ENCODE measurements at places on chromosomes 6 and 20.

DNA sequence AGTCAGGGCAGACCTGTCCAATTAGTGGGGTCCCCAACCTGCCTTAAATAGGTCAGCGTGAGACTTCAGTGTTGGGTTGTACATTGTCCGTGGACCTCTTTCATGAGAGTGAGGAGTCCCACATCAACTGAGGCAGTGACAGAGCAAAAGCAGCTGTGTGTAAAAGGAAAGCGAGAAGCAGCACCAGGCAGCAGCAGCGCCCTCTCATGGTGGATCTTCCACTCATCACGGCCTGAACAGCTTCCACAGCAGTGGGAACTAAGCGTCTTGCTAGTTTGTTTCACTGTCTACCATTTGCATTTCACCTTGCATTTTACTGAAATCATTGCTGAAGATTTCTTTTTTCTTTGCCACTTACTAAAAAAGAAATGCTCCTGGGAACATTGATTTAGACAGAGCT lies 333.8 kb downstream of the PKHD1 start:
- no peak for DNase-seq

DNA sequence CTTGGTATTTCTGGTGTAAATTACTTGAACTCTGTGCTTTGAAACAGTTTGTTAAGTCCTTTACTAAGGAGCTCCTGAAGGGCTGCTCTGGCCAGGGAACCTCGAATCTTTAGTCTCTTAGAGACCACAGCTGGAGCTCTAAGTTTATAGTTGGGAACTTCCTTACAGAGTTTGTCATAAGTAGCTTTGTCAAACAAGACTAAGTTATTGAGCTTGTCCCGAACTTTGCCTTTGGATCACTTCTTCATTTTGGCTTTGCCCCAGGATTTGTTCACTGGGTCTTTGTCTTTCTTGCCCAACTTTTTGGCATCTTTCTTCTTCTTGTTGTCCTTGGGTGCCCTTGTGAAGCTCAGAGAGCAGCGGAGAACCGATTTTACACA lies 64.8 kb downstream of the FAM50B start:
- DNase-seq = peak; percentile 1

GRCh38 chr20:19976595-19977372 lies 40.4 kb upstream of the NAA20 start:
- DNase-seq = no peak

GRCh38 chr6:155244434-155244833 lies 19.4 kb upstream of the CLDN20 start:
- no peak for DNase-seq

GRCh38 chr6:37860226-37860839 lies 40.8 kb downstream of the ZFAND3 start:
- peak; percentile 76 for DNase-seq

DNA sequence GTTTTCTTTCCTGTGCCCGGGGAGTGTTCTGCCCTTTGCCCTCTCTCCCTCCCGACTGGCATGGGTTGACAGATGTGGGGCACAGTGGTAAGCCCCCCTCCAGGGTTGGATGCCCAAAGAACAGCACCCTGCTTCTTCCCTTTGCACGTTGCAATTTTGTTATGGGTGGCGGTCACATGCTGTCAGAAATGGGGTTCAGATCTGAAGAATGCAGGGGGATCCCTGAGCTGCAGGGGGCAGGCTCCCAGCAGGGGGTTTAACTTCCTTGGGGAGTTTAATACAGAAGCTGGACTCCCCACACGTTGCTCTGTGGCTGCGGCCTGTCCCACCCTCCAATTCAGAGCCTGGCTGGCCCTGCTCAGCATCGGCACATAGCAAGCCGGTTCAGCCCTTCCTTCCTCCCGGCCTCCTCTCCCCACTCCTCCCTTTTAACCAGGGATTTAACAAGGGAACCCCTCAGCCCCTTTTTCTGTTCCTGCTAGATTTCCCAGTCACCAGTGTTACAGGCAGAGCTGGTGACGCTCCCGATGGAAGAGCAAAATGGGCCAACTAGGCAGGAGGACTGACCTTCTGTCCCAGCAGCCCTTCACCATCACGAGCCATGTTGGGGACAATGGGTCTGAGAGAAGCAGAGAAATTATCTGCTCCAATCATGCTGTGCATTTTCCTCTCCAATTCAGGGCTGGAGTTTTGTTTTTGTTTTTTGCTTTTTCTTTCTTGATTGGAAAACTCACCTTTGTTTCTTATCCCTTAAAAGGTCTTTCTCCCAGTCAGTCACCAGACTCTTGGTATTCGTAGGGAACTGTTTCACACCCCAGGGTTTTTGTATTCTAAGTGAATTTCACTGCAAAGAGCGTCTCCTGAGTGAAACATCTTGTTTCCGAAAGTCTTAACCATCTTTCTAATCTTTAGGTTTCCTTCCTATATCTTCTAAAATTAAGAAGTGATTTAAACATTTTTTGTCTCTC lies 6.8 kb downstream of the FOXF2 start:
- DNase-seq = no peak

DNA sequence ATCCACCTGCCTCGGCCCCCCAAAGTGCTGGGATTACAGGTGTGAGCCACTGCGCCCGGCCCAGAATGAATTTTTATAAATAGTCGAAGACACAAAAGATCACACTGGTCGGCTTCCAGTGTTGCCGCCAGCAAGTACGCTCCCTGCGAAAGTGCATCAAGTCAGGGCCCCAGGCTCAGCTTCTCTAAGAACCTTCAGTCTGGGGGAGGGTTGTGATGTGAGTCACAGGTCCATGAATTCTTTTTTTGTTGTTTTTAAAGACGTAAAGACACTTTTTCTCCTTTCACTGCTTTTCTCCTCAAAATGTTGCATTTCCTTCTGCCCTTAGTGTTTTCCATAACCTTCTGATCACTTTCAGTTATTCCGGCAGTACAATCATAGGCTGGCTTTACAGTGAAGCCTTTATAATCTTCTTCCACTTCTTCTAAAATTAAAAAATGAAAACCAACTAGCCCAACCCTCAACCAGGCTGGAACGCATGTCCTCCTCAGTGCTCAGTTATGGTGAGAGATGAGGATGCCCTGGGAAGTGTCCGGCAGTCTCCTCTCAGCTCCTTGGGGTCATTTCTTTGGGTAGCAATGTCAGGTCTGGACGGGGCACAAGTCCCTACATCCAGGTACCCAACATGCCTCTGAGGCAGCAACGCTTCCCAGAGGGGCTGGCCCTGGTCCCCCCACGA lies 66.6 kb downstream of the CSE1L start:
- no peak for DNase-seq

DNA sequence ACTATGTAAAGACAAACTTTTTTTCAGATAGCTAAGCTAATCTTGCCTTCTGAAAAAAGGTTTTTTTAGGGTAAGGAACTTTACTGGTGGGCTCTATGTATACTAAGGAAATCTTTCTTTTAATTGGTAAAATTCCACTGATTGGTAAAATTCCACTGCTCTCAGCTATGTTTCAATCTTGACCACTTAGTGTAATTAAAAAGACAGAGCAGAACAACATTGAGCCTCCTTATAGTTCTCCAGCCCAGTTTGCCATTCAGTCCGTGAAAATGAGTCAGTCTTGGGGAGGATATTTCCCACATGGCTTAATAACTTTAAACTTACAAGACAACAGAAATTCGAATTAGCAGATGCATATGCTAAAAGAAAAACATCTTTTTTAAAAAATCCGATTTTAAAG lies 92.7 kb downstream of the EYA4 start:
- no peak for DNase-seq

- DNase-seq = no peak
These were observed 315 bp upstream of the PDE10A start for GRCh38 chr6:165663377-165663735.

- no peak for DNase-seq
These were observed 2.9 kb downstream of the POU3F2 start for GRCh38 chr6:98836962-98837944.

DNA sequence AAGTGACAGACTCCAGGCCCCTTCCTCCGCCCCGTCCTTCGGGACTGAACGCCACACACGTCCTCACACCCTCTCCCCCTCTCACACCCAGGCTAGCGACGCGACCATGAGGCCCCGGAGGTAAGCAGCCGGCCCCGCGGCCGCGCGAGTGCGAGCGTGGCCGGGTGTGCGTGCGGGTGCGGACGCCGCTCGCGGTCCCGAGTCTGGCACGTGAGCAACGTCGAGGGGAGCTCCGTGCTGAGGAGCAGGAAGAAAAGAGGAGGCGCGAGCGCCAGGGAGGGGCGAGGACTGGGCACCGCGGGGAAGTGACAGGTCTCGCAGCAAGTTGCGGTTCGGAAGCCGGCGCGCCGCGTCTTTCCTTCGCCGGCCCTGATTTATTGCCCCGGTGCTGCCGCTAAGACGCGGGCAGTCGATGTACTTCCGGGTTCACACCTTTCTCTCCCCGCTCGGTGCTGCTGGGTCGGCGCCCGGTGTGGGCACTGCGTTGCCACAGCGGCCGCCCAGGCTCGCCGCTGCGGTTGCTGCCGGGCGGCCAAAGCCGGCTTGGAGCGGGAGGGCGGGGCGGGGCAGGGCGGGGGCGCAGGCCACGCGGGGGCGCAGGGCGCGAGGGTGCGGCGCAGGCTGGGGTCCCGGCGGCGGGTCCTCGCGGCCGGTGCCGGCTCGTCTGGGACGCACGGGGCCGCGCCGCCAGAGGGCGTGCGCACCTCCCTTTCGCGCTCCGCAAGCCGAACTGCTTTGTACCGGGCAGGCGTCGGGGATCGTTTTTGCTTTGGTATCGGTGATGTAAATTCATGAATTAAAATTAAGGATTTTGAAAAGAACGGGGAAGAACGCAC lies 15.8 kb upstream of the LIN28B start:
- peak; percentile 46 for DNase-seq

- no peak for DNase-seq
These were observed 3.2 kb downstream of the GNAS start for GRCh38 chr20:58855506-58856389.

DNA sequence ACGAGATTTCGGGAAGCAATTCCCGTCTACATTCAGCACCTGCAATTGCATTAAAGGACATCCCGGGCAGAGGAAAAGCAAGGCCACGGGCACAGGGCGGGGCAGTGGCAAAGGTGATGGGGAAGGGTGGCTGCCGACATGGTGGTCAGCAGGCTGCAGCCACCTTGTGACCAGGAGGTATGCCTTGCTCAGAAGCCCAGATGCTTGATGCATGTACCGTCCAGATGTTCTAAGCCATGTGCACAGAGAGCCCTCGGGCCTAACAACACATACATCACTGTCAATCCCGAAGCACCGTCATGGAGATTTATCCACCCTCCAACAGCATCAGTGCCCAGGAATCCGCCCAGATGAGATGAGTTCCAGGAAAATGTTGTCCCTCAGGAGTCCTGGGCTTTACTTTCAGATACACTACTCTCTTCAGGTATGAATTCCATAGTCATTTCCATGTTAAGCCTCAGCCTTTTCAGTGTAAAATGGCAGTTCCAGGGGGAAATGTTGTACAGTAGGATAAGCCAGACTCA lies 77.8 kb upstream of the FRMD1 start:
- DNase-seq = no peak

GRCh38 chr6:684831-685636 lies 7.9 kb downstream of the EXOC2 start:
- DNase-seq = peak; percentile 45

GRCh38 chr6:90490030-90490716 lies 96.7 kb downstream of the MAP3K7 start:
- DNase-seq = no peak

DNA sequence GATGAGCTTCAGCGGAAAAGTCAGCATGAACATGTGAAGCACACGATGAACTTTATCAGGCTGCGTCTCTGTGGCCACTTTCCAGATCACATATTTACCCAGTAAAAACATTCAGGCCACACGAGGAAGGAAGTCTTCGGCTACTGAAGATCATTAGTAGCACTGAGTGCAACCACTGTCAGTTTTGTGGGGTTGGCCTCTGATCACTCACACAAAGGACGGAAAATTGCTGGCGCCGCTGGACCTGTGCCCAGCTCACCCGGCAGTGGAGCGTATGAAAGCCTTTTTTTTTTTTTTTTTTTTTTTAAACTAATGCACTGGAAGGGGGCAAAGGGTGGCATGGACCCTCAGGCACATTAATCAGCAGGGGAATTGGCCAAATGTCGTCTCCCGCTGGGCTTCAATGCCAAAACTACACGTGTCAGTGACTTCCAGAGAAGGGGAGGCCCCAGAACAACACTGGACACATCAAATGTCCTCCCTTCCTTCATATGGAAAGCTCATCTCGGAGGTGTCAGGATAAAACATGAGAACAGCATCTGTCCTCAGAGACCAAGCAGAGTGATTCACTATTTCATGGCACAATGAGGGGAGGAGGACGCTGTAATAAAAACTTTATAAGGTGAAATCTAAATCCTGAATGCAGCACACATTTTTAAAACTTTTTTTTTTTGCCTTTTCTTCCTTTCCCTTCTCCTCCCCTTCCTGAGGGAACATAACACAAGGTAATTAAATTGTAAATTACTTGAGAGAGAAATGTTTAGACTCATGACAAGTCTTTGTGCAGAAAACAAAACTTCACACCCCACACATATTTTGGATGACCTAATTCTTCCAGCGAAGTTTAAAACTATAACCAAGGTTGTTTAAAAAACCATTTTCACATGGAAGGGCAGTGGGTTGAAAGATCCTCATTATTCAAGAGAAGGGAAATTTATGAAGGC lies 223.4 kb downstream of the FOXC1 start:
- DNase-seq = no peak

DNA sequence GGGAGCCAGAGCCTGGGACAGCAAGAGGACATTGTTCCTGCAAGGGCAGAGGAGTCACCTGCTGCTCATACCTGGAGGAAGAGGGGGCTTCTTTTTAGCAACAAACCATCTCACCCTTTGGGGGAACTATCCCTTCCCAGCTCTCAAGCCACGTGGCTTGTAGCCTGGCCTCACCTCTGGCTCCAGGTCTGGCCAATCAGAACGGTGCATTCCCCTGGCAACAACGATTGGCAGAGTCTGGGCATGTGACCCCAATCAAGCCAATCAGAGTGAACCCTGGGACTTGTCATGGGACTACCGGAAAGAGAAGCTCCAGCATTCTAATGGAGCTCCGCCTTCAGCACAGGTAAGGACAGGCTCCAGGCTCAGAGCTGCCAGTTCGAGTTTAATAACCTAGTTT lies 33.6 kb downstream of the KCNB1 start:
- DNase-seq = no peak

DNA sequence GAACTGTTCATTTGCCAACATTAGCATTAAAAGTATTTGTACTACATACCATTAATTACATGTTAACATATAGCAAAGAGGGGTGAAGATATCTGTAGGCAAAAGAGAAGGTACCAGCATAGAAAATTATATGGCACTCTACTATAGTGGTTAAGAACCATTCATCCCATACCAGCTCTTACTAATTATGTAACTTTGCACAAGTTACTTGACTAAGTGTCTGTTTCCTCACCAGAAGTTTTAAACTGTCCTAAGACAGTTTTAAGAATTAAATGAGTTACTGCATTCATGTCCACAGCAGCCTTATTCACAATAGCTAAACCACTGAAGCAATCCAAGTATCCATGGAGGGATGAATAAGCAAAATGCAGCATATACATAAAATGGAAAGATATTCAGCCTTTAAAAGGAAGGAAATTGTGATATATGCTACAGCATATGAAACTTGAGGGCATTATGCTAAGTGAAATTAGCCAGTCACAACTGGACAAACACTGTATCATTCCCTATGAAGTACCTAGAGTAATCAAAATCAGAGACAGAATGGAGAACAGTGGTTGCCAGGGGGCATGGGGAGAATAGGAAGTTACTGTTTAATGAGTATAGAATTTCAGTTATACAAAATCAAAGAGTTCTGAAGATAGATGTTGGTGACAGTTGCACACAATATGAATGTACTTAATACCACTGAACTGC lies 98.9 kb downstream of the RNGTT start:
- DNase-seq = no peak

GRCh38 chr20:25225642-25226432 lies 22.0 kb upstream of the PYGB start:
- DNase-seq = no peak

All from inflammatory macrophage treated with lipopolysaccharide for 1 hour (primary cell).